Stimulated activated CD8-positive, alpha-beta memory T cell treated with anti-CD3 and anti-CD28 coated beads, Interleukin-2, amount 100 ng/mL, for 1 hour (primary cell): ENCODE measurements at places on chromosomes 2 and 18.

- no peak for DNase-seq
Measured at GRCh38 chr18:37481491-37481890, 84.1 kb downstream of the CELF4 start.

- DNase-seq = no peak
Measured at GRCh38 chr18:51135795-51136194, 61.7 kb downstream of the MEX3C start.

DNA sequence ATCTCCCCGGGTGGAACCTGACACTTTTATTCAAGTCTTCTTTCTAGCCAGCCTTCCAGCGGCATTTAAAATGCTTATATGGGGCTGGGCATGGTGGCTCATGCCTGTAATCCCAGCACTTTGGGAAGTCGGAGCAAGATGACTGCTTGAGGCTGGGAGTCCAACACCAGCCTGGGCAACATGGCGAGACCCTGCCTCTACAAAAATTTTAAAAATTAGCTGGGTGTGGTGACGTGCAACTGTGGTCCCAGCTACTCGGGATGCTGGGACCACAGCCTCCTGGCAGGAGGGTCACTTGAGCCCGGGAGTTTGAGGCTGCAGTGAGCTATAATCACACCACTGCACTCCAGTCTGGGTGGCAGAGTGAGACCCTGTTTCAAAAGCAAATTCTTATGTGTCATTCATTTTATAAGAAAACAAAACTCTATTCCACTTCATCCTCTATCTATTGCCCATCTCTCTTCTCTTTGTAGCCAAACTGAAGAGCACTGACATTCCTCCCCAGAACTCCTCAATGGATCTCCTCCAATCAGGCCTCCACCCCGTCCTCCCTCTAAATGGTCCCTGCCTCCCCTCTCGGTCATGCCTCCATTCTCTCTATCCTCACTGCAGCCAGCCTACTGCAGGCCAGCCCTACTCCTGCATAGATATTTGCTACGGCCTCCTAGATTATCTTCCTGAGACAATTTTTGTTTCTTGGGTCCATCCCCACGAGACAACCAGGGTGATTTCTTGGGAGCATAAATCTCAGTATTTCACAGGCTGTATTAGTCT lies 18.0 kb upstream of the RHOB start:
- no peak for DNase-seq

GRCh38 chr2:9710311-9710710 lies 79.5 kb upstream of the YWHAQ start:
- no peak for DNase-seq

- no peak for DNase-seq
Measured at GRCh38 chr2:3480352-3481010, 38.9 kb downstream of the ADI1 start.

GRCh38 chr2:44362207-44363015 lies 664 bp downstream of the CAMKMT start:
- DNase-seq = peak; percentile 4

GRCh38 chr18:39500306-39500705 lies 1934.7 kb upstream of the CELF4 start:
- no peak for DNase-seq

GRCh38 chr2:137700681-137701080 lies 263.6 kb upstream of the HNMT start:
- no peak for DNase-seq

- no peak for DNase-seq
Measured at GRCh38 chr2:135190799-135191198, 138.7 kb downstream of the RAB3GAP1 start.

DNA sequence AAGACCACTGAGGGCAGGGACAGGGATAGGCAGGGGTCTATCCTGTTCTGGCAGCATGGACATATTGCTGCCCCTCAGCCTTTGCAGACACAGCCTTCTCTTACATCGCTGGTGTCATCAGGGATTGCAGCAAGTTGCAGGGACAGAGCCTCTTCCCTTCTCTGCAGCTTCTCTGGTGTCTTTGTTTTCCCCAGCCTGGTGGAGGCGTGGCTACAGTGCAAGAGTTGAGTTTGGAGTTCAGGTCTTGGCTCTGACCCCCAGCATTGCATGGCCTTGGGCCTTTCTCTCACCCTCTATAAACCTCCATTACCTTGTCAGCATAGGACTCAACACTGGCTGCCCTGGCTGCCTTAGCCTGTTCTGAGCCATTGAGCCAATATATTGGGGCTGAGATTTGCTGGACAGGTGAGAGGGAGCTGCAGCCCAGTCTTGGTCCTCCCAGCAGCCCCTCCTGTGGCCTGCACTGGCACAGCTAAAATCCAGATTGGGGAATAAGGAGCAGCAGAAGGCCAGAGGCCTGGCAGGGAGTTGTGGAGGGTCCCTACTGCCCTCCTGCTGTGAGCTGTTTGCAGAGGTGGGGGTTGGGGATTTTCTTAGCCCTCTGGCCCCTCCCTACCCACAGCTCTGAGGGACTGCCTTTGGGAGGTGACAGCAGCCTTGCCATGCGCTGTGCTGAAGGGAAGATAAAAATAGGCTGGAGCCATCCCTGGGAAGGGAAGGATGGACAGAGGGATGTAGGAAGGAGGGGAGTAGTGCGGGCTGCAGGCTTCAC lies 22.8 kb downstream of the EHD3 start:
- DNase-seq = no peak

GRCh38 chr18:32803568-32803967 lies 30.7 kb upstream of the KLHL14 start:
- no peak for DNase-seq

DNA sequence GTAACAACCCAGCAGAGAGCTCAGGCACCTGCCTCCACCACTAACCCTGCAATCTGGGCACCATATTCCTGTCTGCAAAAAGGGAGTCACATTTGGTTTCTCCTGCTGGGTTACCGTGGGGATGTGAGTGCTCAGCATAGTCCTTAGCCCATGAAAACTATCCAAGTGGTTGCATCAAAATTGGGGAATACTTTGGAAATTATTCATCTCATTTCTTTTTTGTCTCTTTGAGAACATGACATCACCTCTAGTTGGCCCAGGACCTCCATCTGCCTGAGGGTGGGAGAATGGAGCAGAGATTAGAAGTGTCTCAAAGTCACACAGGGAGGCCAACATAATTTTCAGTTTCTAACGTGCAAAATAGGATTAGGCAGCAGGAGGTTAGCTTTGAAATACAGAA lies 19.3 kb upstream of the SPP2 start:
- no peak for DNase-seq

DNA sequence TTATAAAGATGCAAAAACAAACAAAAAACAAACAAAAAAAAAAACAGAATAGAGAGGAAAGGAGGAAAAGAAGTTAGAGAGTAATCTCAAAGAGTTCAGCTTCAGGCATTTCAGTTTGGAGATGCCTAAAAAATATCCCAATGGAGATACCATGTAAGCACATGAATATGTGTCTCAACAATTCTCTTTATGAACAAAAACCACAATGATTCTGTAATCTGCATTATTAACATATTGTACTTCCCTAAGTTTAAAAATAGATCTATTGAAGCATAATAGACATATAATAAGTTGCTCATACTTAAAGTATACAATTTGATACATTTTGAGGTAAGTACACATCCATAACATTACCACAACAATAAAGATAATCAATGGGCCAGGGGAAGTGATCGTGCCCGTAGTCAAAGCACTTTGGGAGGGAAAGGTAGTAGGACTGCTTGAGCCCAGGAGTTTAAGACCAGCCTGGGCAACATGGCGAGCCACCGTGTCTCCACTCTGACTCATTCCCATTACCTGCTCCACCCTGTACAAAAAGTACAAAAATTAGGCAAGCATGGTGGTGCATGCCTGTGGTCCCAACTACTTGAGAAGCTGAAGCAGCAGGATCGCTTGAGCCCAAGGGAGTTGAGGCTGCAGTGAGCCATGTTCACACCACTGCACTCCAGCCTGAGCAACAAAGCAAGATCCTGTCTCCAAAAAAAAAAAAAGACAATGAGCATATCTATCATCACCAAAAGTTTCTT lies 158.9 kb downstream of the ATAD2B start:
- DNase-seq = no peak

- no peak for DNase-seq
Measured at GRCh38 chr18:21897811-21898210, 157.2 kb downstream of the MIB1 start.

DNA sequence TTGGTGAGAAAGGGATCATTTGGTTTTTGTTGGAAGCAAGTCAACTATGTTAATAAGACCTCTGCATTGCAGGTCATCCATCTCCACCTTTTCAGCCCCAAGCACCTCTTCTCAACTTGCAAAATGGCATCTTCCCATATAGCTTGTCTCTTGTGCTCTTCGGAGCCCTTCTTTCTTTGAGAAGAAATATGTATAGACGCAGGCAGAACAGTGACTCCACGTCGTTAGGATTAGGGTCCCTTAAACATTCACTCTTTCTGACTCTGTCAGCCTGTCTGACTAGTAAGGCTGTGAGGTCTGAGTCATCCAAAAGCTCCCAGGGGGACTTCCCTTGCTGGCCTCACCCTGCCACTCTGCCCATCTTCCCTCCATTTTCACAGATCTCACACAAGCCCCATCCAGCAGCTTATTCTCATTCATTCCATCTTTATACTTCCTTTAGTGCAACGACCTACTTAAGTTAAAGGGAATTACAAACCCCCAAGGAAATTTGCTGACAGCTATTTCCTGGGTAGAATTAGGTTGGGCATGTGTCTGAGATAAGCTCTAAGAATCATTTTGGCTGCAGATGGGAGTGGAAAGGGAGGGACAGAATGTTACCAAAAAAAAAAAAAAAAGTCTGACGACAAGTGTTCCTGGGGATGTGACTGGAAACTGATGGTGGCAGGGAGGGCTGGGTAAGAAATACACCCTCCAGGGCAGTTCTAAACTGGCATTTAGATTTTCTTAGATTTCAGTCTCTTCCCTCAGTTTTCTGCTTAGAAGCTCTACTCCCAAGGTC lies 37.7 kb upstream of the MEX3C start:
- no peak for DNase-seq

DNA sequence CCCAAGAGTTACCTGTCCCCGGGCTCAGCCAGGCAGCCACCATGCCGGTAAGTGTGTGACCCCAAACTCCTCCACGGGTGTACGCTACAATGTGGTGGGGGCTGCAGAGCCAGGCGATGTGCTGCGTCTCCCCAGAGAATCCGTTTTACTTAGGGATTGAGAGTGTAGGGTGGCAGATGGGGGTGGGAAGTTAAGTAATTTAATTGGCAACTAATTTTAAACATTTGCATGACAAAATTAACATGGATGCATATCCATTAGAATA lies 26.6 kb upstream of the RPL31 start:
- DNase-seq = no peak

GRCh38 chr18:44922968-44923367 lies 242.3 kb downstream of the SETBP1 start:
- DNase-seq = no peak

- DNase-seq = no peak
Measured at GRCh38 chr2:396903-397302, 109.0 kb upstream of the ALKAL2 start.

- DNase-seq = no peak
Measured at GRCh38 chr18:26708806-26709716, 156.4 kb downstream of the AQP4 start.

DNA sequence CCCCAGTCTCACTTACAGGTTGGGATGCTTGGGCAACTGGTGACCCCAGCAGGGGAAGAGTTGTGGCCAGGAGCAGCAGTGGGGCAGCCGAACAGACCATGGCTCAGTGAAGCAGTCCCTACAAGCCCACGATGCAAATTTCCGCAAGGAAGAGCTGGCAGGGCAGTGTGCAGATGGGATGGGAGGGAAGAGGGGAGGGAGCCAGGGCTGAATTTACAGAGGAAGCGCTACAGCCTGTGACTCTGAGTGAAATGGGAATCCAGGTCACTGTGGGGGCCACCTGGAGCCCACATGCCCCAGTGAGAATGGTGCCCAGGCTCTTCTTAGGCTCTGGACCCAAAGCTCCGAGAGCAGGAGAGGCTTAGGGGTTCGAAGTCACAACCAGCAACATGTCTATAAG lies 27.0 kb upstream of the SELENOI start:
- DNase-seq = no peak

DNA sequence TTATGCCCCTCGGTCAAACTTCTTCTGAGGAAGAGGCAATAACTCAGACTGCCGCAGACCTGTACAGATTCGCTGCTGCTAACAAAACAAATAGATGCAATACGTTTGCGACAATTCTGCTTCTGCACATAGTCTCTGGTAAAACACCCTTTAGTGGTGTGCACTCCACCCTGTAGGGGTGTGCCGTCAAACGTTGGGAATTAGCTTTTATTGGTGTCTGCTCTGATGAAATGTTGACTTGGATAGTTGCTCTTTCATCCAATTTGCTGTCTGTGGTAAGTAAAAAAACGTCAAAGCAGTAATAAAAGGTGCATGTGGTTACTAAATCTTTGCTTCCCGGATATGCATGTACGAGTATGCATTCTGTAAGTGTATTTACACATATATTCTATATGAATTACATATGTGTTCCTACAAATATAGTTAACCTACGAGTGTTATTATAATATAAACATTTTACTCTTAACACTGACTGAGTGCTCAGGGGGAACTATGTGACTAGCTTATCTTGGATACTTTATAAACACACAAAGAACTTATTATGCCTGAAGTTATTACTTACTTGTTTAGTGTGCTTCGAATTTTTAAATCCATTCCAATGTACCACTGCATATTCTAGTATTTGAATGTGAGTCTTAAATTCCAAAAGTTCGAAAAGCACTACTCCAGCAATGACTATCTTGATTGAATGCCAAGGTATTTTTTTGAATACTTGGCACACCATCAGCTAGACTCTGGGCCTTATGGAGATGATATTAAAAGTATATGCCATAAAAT lies 610.2 kb downstream of the ZEB2 start:
- DNase-seq = no peak

GRCh38 chr18:55405893-55406406 lies 182.0 kb downstream of the TCF4 start:
- DNase-seq = no peak

DNA sequence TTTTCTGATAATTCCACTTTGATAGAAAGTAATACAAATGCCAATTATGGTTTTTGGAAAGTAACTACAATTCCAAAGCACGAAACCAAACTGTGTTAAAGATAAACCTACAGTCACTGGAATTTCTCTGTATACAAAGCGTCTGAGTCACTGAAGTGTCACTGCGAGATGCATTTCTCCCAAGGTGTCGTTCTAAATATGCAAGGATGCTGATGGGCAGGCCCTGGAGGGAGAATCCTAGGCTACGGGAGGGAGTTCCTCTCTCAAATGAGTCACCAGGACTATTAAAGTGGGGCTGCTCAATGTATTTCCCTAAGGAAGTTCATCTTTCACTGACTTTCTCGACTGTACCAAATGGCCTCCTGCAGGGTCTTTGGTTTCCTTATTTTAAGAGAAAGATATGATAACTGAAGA lies 163.8 kb upstream of the STK17B start:
- DNase-seq = no peak

DNA sequence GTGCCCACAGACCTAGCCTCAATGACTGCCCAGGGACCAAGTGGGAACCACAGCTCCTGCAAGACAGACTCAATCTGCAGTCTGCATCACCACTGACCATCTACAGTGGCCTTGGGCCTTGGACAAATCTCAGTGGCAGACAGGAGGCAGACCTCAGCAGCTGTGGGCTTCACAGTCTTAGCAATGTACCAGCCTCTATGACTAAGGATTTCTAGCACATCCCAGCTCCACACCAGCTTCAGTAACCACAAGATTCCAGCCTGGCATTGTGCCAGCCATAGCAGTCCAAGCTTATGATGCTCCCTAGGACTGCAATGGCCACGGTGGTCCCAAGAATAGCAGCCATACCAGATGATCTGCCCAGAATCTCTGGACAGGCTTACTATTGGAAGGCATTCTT lies 19.6 kb upstream of the WDR75 start:
- DNase-seq = no peak
